ENCODE measurements at places on chromosomes 12 and 14.

DNA sequence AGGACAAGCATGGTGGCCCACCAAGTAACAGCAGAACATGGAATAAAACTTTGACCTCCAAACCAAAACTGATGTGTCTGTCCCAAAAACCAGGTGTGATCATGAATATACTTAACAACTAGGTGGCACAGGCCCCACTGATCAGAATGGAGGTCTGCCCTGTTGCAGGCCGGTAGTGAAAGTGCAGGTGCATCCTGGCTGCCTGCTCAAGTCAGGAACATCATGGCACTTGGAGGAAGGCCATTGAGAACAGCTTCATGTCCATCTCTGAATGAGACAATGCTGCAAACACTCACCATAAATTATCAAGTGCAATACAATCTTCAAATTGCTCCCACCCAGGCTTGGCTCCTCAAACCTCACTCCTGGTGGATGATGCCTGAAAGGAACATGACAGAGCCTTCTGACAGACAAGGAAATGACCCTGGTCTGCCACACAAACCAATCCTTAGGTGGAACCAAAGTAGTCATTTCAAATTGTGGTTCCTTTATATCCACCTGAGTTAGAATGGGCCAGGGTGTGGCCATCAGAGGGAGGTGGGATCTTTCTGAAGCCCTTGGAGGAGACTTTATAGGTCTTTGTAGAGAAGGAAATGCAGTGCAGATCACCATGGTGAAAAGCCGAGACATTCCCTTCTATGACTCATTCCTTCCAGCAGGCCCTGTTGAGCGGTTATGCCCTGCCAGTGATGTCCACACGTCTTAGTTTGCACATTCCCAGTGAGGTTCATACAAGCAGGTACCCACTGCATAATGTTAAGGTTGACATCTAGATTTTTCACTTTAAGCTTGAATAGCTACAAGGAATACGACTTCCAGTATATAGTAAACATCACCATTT is 36.0 kb downstream of the EGLN3 start:
- no peak for DNase-seq

DNA sequence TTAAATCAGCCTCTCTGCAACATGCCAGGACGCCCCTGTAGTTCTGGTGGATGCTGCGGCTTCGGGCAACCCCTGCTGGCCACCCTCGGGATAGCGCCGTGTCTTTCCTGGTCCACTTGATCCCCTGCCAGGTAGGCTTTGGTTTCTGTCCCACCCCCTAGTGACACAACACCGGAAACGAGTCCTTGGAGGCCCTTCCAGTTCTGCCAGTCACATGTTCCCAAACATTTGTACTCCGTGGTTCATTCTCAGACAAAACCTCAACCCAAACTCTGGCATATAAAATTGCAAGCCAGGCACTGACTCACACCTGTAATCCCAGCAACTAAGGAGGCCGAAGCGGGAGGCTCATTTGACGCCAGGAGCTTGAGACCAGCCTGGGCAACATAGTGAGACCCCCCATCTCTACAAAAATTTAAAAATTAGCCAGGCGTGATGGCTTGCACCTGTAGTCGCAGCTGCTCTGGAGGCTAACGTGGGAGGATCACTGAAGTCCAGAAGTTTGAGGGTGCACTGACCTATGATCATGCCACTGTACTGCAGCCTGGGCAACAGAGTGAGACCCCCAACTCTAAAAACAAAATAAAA is 37.0 kb downstream of the RASAL1 start:
- DNase-seq: peak; percentile 17

DNA sequence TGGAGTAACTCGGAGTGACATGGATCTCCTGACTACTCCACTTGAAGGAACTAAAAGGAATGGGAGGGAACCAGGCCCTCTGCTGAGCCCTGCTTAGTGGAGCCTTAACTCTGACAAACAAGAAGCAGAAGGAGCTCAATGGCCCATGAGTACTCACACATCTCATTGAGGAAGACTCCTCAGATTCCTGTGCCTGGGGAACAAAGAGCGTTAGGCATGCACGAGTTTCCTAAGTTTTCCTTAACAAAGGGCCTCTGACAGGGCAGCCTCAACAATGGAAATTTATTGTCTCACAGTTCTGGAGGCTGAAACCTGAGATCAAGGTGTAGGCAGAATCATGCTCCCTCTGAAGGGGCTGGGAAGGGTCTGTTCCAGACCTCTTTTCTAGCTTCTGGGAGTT is 185.7 kb upstream of the NTF3 start:
- DNase-seq: no peak

DNA sequence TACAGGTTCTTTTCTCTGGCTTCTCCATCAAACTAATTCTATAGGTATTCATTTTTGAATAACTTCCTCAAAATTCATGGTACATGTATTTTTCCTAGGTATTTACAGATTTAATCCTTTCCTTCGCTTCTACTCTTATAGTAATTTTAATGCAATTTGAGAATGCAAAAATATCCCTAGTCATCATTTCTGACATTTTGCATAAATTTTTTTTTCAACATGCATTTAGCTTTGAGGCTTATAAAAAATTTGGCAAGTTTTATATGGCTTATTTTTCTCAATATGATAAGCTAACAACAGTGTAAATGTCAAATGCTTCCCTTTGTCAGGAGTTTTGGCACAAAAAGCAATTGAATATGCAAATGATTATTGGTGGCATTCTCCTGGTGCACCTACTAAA is 872.6 kb downstream of the FLRT2 start:
- DNase-seq: no peak
